ENCODE measurements at places on chromosomes 11 and 22.

- DNase-seq, result peak; percentile 45
Observed at GRCh38 chr11:120133216-120134105, 4.5 kb downstream of the TRIM29 start.

- DNase-seq, result no peak
Observed at GRCh38 chr22:45895436-45896152, 81.4 kb downstream of the WNT7B start.

- no peak for DNase-seq
Observed at GRCh38 chr11:67613313-67613959, 6.7 kb downstream of the NDUFV1 start.

- no peak for DNase-seq
Observed at GRCh38 chr11:74611369-74611861, 19.0 kb downstream of the POLD3 start.

DNA sequence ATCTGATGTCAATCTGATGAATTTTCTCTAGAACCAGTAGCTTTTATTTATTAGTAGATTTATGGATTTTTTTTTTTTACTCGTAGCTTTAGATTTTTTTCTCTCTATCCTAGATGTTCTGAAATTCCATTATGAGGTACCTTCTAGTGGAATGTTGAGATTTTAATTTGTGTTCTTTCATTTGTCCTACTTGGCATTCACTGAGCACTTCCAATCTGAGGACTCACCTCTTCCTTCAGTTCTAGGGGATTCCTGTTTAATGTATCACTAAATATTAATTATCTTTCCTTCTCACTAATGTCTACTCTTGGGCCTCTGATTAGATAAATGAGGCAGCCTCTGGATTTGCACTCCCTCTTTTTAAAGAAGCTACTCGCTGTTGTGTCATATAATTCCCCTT, 40.2 kb upstream of the WNT7B start:
- DNase-seq, result no peak

DNA sequence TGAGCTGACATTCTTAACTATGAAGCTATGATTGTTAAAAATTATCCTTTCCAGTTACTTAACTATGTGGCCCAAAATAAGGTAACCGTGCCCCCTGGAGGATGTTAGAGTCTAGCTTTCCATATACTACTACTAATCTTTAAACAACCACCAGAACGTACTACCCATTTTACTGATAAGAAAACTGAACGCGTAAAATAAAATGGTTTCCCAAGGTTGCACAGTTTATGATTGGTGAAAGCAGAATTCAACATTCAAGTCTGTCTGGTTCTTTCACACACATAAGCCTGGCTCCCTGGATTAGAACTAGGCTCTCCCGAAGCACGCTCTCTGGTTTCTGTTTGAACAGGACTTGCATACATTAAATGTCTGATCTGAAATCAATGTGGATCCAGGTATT, 437.8 kb upstream of the CCDC90B start:
- DNase-seq, result no peak

- peak; percentile 36 for DNase-seq
Observed at GRCh38 chr11:71339396-71339881, 87.1 kb upstream of the SHANK2 start.

- DNase-seq, result no peak
Observed at GRCh38 chr11:19718051-19718450, 5.4 kb downstream of the NAV2 start.

DNA sequence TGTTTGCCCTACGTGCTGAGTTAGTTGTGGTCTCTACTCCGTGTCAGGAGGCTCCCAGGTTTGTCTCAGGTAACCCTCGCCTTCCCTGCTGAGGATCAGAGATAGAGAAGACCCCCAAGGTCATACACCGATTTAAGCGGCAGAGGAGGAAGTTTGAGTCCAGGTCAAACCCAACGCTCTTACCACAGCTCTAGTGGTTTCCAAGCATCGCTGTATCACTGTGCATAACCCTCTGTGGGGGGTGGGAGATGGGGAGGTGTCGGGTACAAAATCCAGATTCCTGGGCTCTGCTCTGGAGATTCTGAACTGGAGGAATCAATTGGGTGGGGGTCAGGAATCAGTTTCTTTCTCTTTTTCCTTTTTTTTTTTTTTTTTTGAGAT, 627 bp downstream of the DNAJC4 start:
- no peak for DNase-seq

DNA sequence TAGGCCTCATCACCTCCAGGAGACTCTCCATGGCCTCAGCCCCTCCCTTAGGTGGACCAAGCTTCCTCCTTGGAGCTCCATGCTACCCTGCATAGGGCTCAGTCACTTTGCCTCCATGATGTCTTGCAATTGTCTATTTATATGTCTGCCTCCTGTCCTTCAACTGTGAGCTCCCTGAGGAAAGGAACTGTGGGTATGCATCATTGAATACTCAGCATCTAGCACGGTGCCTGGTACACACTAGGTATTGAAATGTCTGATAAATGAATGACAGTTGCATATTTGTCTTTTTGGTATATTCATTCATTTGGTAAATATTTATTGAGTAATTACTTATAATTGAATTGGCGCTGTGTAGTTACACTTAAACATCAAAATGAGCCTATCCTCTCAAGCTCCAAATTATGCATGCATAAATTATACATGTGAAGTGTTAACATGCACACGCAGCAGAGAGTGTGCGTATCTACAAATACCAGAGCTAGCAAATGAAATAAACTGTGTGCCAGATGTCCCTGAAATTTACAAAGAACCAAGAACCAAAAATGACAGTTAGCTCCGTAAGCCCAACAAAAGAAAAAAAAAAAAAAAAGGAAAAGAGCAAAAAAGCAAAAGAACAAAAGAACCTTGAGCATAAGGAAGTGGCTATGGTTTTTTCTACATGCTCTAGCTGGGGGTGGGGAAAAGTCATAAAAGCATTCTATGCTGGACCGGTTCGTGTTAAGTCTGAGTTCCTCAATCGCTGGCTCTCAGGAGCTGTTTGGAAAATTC, 25.2 kb downstream of the GRAP2 start:
- DNase-seq, result no peak

- DNase-seq, result peak; percentile 38
Observed at GRCh38 chr11:342328-342727, 21.7 kb upstream of the IFITM3 start.

DNA sequence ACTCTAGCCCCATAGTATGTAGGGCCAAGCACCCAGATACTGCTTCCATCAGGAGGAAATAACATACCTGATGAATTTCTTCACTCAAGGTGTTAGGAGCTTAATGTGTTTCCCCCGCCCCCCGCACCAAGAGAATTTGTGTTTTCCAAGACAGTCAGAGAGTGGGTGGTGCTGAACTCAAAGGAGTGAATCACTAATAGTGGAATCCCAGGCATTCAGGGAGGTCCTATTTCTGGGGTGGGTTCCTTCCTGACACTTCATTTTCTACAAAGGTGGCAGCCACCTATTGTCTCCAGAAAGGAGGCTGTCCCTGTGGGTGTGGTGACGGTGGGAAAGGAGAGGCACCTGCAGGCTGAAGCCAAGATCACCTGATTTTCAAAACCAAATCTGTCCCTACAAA, 50.8 kb upstream of the ELF5 start:
- DNase-seq, result no peak

- DNase-seq, result no peak
Observed at GRCh38 chr11:18065572-18065971, 19.5 kb upstream of the TPH1 start.

DNA sequence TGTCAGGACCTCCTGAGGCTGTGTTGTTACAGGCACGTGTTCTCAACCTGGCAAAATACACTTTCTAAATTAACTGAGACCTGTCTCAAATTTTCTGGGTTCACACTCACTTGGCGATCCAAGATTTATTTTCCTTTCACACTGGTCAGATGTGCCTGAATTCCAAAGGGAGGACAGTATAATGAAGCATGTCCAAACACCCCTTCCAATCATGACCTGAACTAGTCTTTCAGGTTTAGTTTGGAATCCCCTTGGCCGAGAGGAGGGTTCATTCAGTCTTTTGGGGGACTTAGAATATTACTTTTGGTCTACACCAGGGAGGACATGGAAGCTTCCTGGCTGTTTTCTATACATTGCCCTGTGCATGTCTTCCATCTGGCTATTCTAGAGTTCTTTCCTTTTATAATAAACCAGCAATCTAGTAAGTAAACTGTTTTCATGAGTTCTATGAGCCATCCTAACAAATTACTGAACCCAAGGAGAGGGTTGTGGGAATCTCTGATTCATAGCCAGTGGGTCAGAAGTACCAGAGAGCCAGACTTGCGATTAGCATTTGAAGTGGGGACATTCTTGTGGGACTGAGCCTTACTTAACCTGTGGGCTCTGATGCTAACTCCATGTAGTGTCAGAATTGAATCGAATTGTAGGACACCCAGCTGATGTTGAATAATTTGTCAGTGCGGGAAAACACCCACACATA, 14.8 kb upstream of the TMEM216 start:
- no peak for DNase-seq

GRCh38 chr22:27551402-27551801, 250.2 kb downstream of the MN1 start:
- DNase-seq, result no peak

GRCh38 chr11:13000721-13001120, 8.4 kb upstream of the RASSF10 start:
- no peak for DNase-seq

DNA sequence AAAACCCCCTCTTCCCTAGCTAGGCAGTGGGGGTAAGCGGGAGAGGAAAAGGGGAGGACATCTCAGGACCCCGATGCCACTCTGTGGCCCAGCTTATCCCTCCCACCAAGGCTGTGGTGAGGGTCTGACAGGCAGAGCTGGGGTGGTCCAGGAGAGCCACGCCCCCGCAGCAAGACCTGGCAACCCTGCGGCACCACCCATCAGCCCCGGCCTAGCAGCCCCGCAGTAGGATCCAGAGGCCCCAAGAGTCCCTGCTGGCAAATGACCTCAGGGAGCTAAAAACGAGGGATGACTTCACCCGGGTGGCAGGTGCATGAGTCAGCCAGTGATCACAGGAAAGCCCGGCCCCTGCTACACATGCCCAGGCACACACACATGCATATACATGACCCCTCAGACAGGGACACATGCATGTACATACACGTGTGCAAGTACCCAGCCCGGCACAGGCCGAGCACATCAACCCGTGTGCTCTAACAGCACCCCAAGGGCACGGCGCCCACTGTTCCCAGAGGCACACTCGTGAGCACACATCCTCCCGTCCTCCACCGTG, 32.3 kb downstream of the ARVCF start:
- DNase-seq, result no peak

- no peak for DNase-seq
Observed at GRCh38 chr11:123580137-123580536, 74.3 kb downstream of the SCN3B start.

DNA sequence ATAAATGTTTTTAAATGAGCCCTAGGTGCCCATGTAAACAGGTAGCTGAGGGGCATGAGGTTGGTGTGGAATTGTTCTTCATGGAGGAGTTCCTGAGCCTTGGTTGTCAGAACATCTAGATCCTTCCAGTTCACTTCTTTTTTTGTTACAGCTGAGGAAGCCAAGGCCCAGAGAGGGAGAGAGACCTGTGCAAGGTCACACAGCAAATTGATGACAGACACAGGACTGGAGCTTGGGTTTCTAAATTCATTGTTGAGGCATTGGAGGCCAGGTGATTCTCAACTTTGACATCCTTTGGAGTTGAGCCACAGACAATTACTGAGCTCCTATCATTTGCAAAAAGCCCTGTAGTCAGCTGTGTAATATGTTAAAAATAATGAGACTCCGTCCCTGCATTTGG, 73.1 kb upstream of the CRYBB3 start:
- no peak for DNase-seq

DNA sequence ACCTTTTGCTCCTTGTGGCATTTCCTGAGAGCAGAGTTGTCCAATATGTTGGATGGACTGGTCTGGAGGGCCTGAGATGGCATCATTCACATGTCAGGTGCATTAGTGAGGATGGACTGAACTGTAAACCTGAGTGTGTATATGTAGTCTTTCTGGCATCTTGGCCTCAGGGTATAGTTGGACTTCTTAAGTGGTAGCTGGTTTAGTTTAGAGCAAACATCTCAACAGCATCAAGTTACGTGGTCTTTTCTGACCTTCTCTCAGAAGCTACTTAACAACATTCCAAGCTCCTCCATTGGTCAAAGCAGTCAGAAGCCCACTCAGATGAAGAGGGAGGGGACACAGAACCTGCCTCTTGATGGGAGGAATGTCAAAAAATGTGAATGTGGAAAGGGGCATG, 829.9 kb downstream of the METTL15 start:
- no peak for DNase-seq

DNA sequence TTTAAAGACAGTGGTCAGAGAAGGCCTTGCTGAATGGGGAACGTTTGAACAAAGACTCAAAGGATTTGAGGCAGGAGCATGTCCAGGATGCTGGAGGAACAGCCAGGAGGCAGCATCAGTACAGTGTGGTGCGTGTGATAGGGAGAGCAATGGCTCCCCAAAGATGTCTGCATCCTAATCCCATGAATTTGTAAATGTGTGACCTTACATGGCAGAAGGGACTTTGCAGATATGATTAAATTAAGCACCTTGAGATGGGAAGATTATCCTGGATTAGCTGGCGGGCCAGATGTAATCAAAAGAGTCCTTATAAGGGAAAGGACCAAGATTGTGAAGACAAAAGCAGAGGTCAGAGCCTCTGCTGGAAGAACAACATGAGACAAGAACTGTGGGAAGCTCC, 24.6 kb upstream of the FAT3 start:
- no peak for DNase-seq

- peak; percentile 25 for DNase-seq
Observed at GRCh38 chr22:42990131-42990838, 24.7 kb downstream of the PACSIN2 start.

DNA sequence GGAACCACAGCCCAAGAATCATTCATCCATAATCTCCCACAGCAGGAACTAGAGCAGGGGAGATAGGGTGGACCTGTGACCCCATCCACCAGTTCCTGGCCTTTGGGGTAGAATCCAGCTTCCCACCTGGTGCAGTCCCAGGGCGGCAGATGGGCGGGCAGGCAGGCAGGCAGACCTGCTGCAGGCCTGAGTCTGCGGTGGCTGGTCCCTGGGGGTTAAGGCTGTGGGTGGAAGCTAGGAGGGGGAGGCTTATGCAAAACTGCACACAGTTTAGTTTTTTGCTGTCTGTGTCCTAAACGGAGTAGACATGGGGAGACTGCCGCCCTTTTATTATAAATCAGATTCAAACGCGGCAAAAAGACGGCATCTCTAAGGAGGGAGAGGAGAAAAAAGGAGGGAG, 4.5 kb upstream of the NEFH start:
- no peak for DNase-seq

DNA sequence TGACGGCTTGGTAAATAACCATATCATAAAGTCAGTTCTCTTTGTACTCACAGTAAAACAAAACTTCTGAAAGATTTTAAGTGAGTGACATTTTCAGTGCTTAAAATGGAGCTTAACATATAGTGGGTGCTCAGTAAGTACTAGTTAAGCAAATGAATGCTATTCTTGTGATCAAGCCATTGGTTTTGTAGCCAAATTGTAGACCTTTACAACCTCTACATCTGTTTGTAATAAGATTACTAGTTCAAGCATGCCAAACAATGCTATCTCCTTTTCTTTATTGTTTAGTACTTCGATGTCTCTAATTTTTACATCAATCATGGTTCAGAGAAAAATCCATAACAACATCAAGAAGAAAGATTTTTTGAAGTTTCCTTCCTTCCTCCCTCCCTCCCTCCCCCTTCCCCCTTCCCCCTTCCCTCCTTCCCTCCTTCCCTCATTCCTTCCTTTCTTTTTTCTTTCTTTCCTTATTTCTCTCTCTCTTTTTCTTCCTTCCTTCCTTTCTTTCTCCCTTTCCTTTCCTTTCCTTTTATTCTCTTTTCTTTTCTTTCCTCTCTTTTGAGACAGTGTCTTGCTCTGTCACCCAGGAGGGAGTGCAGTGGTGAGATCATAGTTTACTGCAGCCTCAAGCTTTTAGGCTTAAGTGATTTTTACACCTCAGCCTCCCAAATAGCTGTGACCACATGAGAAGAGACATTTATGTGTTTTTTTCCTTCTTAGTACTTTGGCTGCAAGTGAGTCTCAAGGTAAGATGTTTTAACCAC, 5.7 kb upstream of the OR51B4 start:
- no peak for DNase-seq

All from sciatic nerve (tissue), 2 donors.